ENCODE measurements at places on chromosomes 11 and 22.

DNA sequence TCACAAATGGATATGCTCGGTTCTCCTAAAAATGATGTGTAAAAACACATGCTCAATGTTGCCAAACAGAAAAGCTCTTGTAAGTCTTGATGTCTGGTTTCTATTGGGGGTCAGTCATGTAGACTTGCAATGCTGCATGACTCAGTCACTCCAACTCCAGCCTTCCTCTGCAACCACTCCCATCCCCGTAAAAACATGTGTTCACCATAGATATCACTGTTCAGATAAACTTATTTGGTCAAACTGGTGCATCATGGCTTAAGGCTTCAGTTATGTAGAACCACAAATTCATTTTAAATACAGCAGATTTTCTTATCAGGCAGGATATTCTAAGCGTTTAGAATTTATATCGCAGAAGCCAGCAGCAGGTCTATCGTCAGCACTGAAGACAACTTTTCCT, 298.4 kb upstream of the LUZP2 start:
- no peak for DNase-seq

DNA sequence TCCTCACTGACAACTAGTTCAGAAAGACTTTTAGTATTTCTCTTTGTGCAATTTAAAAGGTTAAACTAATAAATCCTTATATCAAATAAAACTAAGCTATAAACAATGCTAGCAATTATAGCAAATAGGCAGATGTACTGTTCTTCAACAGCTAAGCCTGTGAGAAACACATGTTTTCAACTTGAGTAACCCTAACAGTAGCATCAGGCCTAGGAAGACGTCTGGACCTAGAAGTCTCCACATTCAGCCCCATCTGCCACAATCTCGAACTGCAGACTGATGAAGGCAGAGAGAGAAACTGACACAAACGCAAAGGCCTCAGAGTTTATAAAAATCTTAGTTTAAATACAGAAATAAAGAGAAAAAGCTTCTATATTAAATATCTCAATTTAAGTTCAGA, 2.5 kb downstream of the ST13 start:
- no peak for DNase-seq

GRCh38 chr11:117881217-117881616, 4.8 kb upstream of the FXYD6 start:
- DNase-seq: no peak

- no peak for DNase-seq
Observed at GRCh38 chr22:39797528-39798147, 95.9 kb downstream of the ENTHD1 start.

- no peak for DNase-seq
Observed at GRCh38 chr11:107564877-107565218, 687 bp downstream of the ALKBH8 start.

DNA sequence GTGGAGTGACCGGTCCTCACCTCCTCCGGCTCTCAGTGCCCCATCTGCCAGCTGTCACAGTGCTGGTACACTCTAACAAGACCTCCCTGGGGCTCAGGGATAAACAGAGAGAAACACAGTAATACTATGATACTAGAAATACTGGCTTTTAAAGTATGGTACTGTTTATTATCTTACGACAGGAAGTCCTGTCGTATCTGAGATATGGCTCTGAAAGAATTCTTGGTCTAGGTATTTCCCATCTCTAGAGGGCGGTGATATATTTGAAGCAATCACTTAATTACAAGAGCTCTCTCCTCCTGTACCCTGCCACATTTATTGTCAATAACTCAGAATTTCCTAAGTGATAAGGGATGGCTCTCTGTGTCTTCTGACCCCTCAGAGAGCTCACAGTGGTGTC, 119.1 kb downstream of the RRM1 start:
- DNase-seq: no peak

DNA sequence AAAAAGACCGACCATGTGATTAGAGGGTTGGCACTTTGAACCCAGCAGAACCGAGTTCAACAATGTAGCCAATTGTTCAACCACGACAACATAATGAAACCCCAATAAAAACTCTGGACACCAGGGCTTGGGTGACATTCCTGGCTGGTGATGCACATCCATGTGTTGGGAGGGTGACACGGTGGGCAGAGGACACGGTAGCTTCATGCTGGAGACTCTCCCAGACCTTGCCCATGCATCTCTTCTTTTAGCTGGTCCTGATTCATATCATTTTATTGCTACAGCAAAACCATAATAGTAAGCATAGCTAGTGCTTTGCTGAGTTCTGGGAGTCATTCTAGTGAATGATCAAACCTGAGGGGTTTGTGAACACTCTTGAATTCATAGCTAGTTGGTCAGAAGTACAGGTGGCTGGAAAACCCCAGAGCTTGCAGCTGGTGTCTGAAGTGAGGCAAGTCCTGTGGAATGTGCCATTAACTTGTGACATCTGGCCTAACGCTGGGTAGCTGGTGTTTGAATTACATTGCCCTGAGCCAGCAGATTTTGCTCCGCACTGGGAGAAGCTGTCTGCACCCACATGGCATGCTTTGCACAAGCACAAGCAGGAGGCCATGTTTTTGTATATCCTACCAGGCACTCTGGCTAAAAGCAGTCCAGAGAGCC, 14.0 kb downstream of the RPUSD4 start:
- DNase-seq: no peak

GRCh38 chr11:122404571-122404970, 251.0 kb upstream of the UBASH3B start:
- no peak for DNase-seq

- DNase-seq: no peak
Observed at GRCh38 chr22:49481659-49482399, 345.8 kb downstream of the BRD1 start.

- DNase-seq: no peak
Observed at GRCh38 chr11:44271286-44271685, 38.7 kb downstream of the ALX4 start.

DNA sequence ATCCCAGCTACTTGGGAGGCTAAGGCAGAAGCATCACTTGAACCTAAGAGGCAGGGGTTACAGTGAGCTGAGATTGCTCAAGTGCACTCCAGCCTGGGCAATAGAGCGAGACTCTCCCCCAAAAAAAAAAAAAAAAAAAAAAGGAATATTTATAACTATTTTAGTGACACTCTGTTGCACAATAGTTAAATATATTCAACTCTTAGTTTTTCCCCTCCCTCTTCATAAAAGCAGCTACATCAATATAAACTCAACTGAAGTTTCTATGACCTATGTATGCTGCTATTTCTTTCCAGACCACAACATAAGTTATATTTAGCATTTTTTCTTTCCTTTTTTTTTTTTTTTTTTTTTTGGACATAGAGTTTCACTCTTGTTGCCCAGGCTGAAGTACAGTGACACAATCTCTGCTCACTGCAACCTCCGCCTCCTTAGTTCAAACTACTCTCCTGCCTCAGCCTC, 19.2 kb downstream of the CELF1 start:
- DNase-seq: no peak

GRCh38 chr22:32328306-32329201, 29.1 kb upstream of the RFPL3 start:
- no peak for DNase-seq

DNA sequence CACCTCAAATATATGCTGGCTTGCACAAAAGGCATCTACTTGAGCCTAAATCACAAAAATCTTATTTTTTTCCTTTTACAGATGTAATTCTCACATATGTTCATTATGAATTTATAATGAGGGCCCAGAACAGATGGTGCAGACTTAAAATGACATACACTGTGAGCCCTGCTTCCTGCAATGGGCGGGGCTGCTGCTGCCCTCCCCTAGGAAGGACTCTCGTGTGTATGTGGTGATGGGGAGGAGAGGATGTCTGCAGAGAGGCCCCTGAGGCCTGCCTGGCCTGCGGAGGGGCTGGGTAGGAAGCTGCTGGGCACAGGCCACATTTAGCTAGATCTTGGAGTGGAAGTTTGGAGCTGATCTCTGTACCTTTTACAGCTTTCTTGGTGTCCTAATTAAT, 233.4 kb upstream of the KIRREL3 start:
- no peak for DNase-seq

DNA sequence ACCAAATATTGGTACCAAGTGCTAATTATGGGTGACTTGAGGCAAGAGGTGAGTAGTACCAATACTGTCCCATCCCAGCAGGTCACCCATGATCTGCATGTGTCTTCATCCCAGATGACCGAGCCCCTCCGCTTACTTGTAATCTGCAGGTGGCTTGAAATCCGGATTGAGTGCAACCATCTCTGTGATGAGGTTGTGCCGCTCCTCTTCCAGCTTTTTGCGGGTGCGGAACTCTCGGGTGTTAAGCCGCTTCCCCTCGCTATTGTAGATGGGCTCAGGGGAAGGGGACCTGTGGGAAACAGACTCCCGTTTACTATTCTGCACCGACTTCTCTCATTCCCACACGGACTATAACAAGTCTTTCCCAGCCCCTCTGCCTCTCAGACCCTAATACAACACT, 8.2 kb downstream of the SF1 start:
- no peak for DNase-seq

- DNase-seq: peak; percentile 23
Observed at GRCh38 chr11:17734986-17735817, 621 bp downstream of the KCNC1 start.

DNA sequence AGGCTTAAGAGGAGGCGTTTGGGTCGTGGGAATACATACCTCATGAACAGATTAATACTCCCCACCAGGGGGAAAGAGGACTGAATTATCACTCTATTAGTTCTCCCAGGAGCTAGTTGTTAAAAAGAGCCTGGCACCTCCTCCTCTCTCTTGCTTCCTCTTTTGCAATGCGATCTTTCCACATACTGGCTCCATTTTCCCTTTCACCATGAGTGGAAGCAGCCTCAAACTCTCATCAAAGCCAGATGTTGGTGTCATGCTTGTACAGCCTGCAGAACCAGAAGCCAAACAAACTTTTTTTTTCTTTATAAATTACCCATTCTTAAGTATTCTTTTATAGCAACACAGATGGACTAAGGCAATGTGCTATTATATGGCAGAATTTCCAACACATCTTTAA, 258.5 kb downstream of the FAM76B start:
- DNase-seq: no peak

- no peak for DNase-seq
Observed at GRCh38 chr11:95232666-95233065, 1.7 kb upstream of the SESN3 start.

DNA sequence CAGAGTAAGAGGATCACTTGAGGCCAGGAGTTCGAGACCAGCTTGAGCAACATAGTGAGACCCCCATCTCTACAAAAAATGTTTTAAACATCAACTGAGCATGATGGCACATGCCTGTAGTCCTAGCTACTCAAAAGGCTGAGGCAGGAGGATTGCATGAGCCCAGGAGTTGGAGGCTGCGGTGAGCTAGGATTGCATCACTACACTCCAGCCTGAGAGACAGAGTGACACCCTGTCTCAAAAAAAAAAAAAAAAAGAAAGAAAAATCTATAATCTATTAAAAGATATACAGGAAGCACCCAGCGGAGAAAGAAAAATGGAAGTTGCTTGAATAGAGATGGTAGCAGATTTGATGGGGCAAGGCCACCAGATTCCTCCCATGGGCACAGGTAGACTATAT, 61.8 kb downstream of the FAM83F start:
- no peak for DNase-seq

GRCh38 chr11:46677991-46678740, 22.3 kb downstream of the ARHGAP1 start:
- no peak for DNase-seq

- no peak for DNase-seq
Observed at GRCh38 chr11:65436412-65437032, 13.9 kb downstream of the NEAT1 start.

DNA sequence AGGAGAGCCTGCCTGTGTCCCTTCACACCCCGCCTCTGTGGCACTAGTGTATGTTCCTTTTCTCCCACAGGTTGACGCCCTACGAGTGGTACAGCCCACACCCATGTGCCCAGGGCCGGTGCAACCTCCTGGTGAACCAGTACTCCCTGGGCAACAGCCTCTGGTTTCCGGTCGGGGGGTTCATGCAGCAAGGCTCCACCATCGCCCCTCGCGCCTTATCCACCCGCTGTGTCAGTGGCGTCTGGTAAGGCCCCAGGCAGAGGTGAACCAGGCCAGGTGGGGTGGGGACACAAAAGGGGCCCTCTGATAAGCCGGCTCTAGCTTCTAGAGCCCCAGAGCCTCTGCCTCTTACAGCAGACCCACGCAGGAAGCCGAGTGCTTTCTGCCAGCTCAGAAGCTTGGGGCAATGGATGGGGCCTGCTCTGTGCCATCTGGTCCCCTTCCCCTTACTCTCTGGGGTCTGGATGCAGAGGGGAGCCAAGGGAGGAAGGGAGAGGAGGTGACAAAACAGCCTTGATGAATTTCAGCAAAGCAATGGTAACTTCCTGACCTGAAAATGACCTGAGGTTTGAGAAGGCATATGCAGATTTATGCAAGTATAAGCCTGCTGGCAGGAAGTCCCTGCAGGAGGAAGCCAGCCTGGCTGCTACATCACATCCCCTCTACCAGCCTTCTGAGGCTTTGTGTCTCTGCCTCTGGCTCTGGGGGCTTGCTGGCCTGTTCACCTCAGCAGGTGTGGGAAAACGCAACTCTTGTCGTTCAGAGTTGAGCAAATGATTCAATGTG, 67.0 kb upstream of the TBCEL start:
- DNase-seq: no peak

- no peak for DNase-seq
Observed at GRCh38 chr11:3732671-3733436, 61.7 kb upstream of the CHRNA10 start.

GRCh38 chr11:2142762-2143202, 3.6 kb upstream of the IGF2 start:
- peak; percentile 35 for DNase-seq
